ENCODE measurements at places on chromosomes 5 and 9.
A peak's percentile ranks its signal among the peaks of the same experiment; 100 is the strongest.

GRCh38 chr5:121763665-121764064 is 88.0 kb upstream of the FTMT start:
- DNase-seq: no peak

DNA sequence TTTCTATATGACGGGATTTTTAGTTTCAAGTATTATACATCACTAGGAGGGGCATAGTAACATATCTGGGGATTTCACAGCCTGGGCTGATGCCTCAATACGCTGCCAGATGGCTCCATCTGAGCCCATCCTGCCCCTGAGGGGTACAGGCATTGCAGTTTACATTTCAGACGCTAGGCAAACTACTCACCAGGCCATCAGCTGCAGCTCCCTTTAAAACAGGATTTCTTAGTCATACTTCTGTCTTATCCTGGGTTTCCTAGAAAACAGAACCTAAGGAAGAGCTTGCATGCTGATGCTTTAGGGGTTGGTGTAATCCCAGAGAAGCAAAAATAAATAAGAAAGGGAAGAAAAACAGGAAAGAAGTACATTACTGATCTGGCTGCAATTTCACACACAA is 372.8 kb upstream of the PIK3R1 start:
- no peak for DNase-seq

DNA sequence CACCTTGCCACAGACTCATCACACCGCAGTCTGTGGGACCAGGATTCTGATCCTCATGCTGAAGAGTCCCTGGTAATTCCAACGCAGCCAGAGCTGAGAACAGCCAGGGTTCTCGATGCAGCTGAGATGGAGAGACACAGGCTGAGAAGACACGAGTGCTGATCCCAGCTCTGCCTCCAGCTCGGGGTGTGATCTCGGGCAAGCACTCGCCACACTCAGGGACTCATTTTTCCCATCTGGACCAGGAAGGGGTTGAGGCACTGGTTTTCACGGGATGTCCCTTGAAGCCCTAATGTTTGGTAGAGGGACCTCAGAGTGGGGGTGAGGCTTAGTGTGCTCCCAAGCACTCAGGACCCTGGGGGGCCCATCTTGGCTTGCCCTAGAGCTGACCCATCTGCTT is 200.4 kb downstream of the CDK5RAP2 start:
- DNase-seq: no peak

DNA sequence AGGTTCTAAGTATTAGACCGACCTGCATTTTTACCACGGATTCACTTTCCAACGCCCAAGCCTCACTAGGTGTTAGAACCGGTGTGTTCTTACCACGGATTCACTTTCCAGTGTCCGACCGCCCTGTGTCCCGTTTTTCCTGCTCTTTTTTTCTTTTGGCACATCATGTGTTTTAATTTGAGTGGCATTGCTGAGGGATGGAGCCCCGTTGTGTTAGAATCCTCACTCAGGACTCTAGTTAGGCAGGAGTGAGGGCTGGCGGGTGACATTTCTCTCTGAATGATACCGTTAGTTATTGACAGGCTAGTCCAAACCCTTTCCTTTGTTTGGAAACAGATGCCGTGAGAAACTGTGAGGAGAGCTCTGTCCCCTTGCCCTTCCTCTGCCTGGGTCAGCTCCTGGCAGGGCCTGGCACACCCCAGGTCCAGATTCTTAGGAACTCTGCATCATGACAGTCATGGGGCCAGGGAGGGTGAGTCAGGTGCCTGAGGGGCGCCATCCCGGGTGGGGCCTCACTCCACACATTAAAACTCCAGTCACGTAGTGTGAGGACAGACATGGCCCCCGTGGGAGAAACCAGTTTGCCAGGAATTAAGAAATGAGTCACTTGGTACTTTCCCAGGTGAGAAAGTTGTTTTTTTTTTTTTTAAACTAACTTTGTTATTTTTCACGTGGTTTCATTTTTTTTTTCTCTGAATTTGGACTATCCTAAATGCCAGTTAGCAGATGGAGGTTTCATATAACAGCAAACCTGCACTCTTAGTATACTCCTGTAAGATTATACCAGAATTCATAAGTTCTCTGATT is 15.8 kb downstream of the EXOC3 start:
- DNase-seq: peak; percentile 41

GRCh38 chr5:34685485-34686165 is 29.5 kb downstream of the RAI14 start:
- DNase-seq: no peak

GRCh38 chr5:73911761-73912393 is 285.9 kb downstream of the ARHGEF28 start:
- DNase-seq: no peak

DNA sequence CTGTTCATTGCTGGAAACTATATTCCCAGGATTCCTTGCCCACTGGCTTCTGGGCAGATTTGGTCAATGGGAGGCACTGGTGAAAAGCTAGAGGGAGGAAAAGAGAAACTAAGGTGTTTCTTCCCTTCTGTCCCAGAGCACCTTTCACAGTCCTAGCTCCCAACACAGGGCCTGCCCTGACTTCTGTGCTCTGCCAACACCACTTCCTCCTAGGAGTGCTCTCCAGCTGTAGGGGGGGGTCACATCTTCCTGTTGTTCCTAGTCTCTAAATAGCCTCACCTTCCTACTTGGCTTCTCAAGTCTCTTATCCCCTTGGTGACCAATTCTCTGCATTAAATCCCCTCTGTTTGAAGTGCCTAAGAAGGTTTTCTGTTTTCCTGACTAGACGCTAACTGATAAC is 115.4 kb downstream of the ADRB2 start:
- DNase-seq: no peak
